ENCODE measurements at places on chromosomes 2 and 18.

DNA sequence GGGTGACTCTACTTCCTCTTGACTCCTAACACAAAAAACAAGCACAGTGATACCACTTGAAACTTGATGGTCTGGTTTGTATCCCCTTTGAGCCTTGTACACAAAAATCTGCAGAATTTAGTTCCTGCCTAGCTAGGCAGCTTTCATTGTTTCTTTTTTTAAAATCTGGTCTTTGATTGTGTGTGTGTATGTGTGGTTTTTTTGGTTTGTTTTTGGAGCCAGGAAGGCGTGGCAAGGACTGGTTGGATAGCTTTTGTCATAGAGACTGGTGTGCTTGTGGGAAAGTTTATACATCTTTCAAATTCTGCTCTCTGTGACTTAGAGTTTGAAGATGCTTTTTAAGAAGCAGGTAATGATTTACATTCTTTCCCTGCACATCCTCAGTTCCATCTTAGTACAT is 127.4 kb downstream of the TANC1 start:
- no peak for DNase-seq

DNA sequence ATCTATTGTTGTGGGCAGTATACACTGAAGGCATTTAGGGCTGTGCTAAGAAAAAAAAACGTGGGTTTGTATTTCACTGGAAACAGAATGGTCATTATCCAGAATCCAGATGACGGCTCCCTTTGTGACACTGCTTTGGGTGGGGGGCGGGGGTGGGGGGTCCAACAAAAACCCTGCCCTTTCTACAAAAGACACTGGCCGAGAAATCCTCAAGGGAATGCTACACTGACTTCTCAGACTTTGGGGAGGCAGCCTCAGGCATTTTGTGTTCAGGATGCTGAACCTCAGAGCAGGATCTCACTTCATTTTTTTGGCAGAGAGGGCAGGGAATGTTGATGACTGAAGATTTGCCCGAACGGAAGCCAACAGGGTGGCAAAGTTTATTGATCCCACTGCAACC is 417.1 kb downstream of the HRH4 start:
- no peak for DNase-seq

DNA sequence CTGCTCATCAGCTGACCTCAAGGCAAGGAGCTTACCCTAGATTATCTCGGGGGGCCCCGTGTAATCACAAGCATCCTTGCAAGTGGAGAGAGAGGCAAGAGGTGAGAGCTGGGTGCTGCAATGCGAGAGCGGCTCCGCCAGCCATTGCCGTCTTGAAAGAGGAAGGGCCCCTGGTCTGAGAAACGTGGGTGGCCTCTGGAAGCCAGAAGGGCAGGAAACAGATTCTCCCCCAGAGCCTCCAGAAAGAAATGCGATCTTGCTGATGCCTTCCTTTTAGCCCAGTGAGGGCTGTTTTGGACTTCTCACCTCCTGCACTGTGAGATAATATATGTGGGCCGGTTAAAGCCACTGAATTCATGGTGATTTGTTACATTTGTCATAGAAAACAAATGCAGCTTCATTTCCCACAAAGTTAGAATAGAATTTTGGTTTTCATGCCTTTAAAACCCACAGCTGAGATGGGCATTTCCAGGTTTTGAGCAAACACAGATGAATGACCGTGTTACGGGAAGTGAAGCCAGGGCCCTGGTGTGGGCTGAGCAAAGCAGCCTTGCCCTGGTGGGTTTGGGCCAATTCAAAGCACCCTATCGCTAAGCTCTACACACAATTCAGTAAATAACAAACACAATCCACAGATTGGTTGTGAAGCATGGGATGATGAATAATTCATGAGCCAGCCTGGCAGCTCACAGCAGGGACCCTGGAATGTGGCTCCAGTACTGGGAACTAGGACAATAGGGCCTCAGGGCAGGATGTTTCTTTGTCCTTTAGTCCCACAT is 319.9 kb upstream of the HS6ST1 start:
- no peak for DNase-seq

DNA sequence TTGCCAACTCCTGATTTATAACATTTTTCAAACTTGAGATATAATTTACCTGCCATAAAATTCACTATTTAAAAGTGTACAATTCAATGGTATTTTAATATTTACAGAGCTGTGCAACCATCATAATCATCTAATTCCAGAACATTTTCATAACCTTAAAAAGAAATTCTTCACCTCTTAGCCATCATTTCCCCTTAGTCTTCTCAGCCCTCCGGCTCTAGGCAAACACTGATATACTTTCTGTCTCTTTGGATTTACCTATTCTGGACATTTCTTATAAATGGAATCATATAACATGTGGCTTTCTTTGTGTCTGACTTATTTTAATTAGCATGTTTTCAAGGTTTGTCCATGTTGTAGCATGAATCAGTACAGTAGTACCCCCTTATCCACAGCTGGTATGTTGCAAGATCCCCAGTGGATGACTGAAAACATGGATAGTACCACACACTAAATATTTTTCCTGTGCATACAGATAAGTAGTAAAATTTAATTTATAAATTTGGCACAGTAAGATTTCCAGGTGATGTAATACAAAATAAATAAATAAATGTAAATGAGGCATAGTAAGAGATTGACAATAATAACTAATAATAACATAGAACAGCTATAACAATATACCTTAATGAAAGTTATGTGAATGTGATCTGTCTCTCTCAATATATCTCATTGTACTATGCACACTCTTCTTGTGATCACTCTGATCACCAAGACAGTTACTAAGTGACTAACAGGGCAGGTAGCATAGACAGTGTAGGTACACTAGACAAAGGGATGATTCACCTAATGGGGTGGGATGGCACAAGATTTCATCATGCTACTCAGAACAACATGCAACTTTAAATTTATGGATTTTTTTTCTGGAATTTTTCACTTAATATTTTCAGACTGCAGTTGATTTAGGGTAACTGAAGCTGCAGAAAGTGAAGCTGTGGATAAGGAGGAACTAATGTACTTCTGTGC is 73.1 kb downstream of the RAB3GAP1 start:
- no peak for DNase-seq

- DNase-seq = no peak
Measured at GRCh38 chr2:240353944-240354343, 81.5 kb upstream of the GPC1 start.

DNA sequence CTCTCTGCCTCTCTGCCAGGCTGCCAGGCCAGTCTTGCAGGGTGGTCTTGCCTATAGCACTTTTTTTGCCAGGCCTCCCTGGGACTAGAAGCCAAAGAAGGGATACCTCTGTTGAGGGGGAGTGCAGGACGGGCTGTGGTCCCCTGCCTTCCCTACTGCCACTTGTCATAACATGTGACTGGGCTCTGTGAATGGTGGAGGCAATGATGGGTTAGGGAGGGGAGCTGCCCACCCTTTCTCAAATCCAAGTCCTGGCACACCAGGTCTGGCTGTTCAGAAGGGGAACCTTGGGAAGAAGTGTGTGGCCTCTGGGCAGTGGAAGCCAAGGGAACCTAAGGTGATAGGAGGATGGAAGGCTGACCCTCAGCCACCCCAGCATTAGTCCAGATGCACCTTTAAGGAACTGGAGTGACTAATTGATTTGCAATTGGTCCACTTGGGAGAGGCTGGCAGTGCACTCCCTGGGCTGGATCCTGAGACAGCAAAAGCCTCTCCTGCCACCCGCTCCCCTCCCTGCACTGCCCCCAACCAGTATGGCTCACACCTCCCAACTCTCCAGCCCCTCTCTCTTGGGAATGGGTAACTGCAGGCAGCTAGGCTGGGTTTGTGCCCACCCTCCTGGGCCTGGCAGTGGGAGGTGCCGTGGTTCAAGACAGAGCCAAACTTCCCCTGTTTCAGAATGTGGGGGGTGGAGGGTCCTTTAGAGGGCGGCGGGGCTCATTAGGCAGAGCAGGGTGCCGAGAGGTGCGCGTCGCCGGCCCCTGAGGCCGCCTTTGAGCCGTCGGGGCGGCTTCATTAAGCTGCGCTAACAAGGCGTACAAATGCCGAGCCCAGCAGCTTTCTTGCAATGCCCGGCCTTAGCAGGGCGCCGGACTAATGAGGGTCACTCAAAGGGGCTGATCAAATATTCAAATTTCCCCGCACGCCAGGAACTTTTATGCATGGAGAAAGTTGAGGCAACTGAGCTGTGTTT is 4.5 kb upstream of the SIX3 start:
- DNase-seq = no peak

DNA sequence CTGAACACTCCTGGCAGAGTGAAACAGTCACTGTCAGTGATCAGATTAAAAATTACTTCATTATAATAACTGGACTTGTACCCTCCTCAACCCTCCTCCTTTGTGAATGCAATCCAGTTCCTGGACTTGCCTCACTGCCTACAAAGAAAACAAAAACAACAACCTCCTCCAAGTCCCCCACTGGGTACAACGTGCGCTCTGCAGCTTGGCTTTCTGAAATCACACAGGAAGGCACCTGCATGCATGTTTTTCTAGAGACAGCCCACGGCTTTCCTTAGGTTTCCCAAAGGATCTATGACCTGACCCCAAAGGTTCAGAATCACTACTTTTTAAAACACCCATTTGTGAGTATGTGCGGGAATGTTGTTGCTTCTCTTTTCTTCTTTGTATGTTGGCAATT is 61.4 kb upstream of the TUBA3E start:
- no peak for DNase-seq
